ENCODE measurements at places on chromosomes 13 and 19. TPM values are rescaled to one million over a fixed set of nuclear protein-coding genes. Genes with fewer than 3 reads are reported as not detected.

DNA sequence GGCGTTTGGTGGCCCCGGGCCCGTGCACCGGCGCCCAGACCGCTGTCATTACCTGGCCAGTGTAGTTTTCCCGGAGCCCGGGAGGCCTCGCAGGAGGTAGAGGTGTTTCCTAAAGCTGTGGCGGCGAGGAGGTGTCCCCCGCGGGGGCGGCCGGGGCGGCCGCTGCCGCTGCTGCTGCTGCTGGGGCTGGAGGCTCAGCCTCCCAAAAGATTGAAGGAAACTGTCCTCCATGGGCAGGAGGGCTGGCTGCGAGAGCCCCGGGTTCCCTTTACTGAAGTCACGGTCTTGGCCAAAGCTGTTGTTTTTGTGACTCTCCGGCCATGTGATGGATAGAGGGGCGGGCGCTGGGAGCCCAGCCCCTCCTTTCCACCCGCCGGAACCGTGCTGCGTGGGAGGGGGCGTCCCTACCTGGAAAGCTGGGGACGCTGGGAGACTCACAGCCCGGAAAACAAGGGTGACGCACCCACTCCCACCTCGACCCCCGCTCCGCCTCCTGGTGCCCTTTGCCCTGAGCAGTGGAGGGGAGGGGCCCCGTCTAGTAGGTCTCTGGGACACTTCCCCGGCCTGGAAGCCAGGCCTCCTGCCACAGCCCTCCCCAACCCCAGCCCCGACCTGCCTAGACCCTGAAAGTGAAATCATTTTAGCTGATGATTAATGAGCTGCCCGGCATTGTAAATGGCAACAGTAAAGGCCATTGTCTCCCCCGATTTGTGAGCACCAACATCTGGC, at the start of gene N4BP2L1:
N4BP2L1 (minus strand) TSS at position 279 of the 729 bp plus-strand sequence; CDS start at position 231, 48 bp downstream.
- DNase-seq: peak; percentile 89

DNA sequence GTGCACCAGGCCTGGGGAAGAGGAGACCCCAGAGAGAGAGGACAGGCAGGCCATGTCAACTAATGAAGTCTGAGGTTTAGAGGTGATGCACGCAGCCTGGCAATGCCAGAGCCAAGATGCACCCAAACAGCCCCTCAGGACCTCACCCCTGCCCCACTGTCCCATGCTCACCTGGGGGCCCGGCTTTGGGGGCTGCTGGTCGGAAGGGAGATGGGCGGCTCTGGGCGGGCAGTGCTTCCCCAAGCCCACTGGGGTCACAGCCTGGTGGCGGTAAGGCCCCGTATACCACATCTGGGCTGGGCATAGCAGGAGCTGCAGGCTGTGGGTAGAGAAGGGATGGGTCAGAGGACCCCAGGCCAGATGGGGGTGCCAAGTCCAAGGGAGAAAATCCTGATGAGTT, 8.6 kb upstream of the TMEM161A start:
- no peak for DNase-seq

DNA sequence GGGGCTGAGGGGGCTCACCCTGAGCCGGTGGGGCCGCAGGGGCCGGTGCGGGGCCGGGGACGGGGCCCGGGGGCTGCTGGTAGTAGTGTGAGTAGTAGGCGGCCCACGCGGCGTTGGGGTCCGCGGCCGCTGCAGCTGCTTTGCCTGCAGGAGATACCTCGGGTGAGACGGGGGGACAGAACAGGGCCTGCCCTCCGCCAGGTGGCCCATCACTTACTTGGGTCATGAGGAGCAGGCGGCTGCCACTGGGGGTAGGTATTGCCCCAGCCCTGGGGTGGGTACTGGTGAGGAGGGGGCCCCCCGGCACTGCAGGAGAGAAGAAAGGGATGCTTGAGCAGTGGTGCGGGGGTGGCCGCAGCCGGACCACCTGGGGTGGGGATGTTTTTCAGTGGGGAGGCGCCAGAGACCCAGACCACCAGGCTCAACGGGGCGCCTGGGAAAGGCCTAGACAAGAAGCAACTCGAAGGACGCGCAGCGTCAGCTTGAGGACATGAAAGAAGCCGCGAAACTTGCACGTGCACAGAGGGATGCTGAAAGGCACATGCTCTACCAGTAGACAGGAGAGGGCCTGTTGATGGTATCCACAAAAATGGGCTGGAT, 8.9 kb downstream of the KHSRP start:
- DNase-seq: no peak

DNA sequence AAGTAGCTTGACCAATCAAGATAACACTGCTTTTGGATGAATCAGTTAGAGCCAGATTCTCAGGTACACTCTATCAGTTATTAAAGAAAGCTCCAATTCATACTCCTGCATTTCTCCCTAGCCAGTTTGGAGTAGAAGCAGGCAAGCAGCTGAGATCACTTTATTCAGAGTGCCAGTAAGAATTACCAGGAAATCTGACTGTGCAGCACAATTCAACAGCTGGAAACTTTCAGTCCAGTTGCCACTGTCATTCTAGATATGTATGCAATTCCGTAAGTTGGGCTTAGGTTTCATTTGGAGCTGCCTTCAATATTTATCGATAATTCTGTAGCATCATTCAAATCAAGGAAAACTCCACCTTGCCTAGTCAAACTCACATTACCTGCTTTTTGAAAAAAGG, 2625.6 kb upstream of the PCDH20 start:
- DNase-seq: no peak

DNA sequence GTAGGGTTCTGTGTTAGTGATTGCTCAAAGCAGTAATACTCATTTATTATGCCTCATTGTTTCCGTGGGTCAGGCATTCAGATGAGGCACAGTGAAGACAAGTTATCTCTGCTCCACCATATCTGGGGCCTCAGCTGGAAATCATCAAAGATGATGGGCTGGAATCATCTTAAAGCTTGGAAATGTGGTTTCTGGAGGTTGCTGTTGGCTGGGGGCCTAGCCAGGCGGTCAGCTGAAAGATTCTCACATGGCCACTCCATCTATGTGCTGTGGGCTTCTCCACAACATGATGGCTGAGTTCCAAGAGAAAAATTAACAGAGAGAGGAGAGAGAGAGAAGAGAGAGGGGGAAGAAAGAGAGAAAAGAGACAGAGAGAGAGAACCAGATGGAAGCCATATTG, 75.5 kb downstream of the OLFM4 start:
- DNase-seq: no peak

Gene KLK2
- not detected for total RNA-seq

DNA sequence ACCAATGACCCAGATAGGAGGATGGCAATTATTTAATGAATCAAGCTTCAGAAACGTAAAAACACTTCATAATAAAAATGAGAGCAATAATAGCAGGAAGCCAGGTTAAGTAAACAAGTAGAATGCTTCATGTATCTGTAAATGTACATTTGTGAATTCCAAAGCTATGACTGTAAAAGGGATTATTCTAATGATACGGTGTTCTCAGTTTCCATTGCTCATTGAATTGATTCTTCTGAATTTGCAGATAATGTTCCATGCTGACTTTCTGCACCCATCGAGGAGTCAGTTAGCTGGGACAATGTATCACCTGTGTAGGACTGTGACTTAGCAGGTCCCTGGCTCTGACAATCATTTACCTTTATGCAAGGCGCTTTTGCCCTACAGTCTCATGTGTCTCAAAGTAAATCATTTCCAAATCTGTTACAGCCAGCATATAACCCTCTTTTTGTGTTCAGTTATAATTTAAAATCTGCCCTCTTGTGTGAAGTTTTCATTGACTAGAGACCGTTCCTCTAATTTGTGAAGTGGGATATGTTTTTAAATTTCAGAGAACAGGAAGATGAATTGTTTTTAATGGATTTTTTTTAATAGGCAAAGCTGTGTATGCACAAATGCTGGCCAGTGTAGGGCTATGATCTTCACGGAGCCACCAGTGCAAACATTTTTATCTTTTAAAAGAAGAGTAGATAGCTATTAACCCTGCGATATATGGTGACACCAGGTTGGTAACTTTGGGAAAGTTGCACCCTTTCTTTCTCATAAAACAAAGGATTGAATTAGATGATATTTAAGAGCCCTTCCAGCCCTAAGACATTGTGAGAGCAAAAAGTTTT, 267.1 kb downstream of the KLF5 start:
- no peak for DNase-seq

Data from suprapubic skin (tissue), 4 donors.